Esophagus squamous epithelium (tissue), 5 donors: ENCODE measurements at places on chromosomes 16 and 17.

DNA sequence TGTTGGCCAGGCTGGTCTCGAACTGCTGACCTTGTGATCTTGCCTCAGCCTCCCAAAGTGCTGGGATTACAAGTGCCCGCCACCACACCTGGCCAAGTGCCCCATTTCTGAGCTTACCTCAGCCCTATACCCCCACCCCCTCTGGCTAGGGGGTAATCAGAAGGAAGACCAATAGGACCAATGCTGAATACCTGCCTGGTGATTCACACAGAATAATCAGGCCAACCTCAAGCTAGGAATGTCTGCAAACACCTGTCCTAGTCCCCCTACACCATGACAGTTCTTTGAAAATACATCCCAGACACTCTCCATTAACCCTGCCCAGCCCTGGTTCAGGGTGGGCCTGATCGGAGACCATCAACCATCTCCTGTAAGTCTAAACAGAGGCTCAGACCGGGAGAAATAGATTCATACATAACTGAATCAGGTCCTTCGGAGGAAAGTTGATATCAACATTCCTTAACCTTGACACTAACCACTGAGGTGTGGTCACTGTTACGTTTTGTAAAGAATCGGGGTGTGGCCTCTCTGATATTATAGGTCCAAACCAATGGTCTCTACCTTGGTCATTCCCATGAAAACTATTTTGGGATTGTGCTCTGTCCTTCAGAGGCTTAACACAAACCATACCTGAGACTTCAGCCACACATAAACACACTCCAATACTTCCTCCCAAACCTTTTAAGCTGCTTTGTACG is 130.8 kb downstream of the GAS7 start:
- DNase-seq: no peak

DNA sequence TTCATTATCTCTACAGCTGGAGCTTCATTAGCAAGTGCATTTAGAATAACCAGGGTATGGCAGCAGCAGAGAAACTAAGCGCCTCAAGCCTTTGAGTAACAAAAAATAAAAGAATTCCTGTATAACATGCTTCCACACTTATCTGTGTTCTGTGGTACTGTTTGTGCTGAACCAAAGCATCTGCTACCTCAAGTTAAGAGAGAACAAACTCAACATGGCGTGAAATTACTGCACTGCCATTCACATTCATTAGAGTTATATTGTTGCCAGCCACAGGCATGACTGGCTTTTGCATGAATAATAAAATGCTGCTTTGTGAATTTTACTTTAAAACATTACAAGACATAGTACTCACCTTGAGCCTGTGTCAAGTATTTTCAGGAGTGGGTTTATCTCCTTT is 76.6 kb downstream of the NLK start:
- no peak for DNase-seq

- DNase-seq: no peak
Measured at GRCh38 chr16:5072334-5073278, 963 bp downstream of the ALG1 start.

DNA sequence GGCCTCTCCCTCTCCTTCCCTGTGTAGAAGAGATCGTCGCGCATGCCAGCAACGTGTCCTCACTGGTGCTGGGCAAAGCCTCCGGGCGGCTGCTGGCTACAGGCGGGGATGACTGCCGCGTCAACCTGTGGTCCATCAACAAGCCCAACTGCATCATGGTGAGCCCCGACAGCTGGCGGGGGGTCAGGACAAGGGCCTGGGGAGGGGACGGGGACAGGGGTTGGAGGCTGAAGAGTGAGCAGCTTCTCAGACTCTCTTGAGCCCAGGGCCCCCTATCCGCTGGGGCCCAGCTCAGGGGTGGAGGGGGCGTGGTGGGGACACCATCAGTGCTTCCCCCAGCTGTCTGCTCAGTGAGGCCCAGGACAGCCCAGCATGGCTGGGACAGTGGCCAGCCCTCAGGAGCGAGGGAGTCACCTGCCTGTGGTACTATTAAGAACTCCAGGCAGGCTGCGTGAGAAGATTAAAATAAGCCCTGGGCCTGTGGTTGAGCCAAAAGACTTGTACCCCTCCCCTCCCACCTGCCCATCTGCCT is 6.2 kb downstream of the KATNB1 start:
- DNase-seq: no peak

GRCh38 chr16:83134638-83135037 is 507.9 kb downstream of the CDH13 start:
- no peak for DNase-seq

DNA sequence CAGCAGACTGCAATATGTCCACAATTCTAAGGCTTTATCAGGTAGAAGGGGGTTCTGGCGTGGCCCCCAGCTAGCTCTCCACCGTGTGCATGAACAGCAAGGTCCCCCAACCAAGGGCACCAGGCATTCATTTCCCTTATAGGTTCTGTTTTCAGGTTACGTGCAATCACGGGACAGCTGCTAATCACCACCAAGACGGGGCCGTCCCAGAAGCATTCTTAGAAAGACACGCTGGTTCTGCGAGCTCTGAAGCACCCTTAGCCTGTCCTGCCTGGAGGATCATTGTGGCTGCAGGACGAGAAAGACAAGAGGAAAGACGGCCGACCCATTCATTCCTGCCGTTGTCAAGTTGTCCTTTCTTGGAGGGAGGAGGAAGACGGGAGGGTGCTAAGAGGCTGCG is 302.9 kb downstream of the SOX9 start:
- DNase-seq: no peak

GRCh38 chr16:16067127-16067526 is 117.7 kb downstream of the ABCC1 start:
- no peak for DNase-seq

DNA sequence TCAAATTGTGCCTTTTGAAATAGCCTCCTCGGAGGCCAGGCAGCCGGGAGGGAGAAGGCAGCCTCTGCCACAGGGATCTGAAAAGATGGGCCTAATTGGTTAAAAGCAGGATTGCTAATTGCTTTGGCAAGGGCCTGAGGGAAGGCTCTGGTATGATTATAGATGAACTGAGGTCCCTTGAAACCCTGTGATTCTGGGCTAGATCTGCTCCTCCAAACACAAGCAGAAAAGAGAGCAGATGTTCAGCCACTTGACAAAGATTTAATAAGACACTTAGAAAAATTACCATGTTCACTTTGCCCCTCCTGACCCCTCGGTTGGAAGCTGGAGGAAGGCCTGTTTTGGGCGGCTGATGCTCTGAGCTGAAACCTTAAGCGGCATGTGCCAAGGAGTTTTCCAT is 209.5 kb upstream of the MPHOSPH6 start:
- no peak for DNase-seq

DNA sequence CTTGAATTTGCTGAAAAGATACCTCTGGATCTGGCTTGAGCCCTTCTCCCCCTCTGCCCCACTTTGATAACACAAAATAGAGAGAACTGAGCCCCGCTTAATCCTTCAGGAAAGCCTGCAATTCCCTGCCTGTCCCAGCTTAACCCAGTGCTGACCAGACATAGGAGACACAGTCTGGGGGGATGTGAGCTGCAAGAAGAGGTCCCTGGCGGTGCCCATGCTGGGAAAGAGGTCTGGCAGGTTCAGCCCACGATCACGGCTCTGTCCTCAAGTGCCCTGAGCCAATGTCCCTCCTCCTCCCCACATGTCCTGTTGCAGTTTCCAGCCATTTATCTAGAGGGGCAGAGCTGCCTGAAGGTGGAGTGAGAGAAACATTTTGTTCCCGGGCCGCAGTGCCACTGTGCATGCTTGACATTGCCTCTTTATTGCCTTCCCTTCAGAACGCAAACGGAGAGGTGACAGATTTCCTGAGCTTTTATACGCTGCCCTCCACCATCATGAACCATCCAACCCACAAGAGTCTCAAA is 29.0 kb downstream of the PLCD3 start:
- no peak for DNase-seq

DNA sequence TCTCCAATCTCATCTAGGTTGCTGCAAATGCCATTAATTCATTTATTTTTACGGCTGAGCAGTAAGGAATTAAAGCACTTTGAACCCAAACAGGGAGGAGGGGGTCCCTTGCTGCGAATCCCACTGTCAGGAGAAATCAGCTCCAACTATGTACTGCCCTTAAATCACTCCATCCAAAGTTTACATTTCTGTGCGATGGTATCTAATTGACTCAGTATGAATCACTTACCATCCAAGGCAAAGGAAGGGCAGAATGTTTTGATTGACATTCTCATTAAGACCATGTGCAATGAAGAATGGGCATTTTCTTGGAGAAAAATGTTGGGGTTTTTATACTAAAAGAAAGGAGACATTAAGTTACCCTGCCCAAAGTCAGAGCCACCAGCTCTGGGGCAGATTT is 47.7 kb upstream of the XYLT1 start:
- no peak for DNase-seq
